ENCODE measurements at places on chromosomes 7 and 10.

DNA sequence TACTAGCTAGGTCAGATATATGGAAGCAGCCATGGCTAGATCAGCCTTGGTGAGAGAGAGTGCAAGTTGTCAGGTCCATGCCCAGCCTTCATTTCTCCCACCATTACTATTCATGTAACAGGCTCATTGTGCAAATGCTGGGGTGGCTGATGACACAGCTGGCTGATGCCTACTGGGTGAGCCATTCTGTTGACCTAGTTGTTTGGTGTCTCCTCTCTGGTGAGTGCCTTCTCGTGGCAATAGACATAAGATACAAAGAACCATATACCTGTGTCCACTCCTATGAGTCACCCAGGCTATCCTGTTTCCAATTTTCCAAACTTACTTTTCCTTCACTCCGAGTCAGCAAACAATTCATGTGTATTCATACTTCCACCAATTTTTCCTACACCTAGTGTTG, 46.0 kb downstream of the ZNF25 start:
- no peak for DNase-seq

GRCh38 chr7:112307506-112307905, 101.0 kb downstream of the ZNF277 start:
- no peak for DNase-seq

DNA sequence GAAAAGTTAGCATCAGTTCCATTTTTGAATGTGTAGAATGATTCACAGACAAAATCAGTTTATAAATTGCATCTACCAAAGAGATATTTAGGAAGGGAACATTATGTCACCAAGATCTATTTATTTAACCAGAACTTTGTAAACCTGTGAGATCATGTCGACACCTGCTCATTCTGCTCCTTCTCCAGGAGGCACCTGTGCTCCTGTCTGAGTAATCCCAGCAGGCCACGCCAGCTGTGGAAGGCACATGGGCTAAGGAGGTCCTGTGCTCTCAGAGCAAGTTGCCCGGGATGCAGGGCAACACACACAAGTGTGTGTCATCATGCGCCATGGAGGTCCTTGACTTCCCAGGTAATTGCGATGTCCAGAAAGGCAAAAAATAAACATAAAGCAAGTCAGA, 45.5 kb upstream of the ADARB2 start:
- DNase-seq, result no peak

GRCh38 chr7:134463751-134464150, 4.9 kb upstream of the AKR1B1 start:
- no peak for DNase-seq

DNA sequence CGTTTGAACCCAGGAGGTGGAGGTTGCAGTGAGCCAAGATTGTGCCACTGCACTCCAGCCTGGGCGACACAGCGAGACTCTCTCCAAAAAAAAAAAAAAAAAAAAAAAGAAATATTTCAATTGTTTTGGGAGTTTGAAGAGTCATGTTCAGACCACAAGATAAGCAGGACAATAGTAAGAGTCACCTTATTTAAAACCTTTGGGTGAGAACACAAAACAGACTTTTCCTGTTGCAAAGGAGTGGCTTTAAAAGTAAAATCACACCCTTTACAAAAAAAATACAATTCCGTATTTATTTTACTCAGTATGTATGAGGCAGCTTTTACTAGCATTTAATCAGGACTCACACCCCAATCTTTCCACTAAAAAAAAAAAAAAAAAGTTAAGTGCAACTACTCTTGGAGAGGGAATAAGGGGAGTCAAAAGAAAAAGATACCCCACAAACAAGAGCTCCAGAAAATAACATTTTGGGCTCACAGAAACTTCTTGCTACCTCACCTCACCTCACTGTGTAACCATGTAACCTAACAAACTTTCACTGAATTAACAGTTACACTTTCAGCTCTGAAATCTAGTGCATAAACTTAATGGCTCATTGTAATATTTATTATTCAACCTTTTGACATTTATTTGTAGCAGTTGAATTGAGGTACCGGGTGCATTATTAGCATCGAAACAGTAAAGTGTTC, 11.2 kb downstream of the SKIDA1 start:
- DNase-seq, result no peak

- DNase-seq, result no peak
Measured at GRCh38 chr7:158239290-158239981, 348.2 kb downstream of the PTPRN2 start.

- no peak for DNase-seq
Measured at GRCh38 chr10:102514487-102515311, 10.9 kb downstream of the SUFU start.

GRCh38 chr10:83680470-83680891, 458.8 kb upstream of the GHITM start:
- no peak for DNase-seq

- peak; percentile 16 for DNase-seq
Measured at GRCh38 chr7:134931487-134931886, 54.8 kb upstream of the AGBL3 start.

DNA sequence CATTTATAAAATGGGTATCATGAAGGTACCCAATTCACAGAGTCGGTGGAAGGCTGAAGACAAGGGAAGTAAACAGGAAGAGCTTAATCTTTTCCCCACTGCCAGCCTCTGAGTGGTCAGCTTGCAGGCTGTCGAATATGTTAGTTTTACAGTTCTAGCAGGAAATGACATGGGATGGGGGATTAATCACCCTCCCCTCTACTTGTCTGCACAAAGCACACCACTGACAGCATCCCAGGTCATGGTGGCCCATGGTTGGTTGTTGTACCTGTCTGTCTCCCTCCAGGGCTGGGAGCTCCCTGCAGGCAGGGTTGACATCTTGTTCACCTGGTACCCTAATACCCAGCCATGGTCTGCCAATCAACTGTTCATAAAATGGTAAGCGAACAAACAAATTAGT, 55.6 kb downstream of the GRB10 start:
- no peak for DNase-seq

GRCh38 chr10:2927958-2928840, 139.1 kb upstream of the PFKP start:
- peak; percentile 54 for DNase-seq

All from gastrocnemius medialis (tissue), 4 donors.